Esophagus squamous epithelium (tissue), 5 donors: ENCODE measurements at places on chromosomes 16 and 17.

DNA sequence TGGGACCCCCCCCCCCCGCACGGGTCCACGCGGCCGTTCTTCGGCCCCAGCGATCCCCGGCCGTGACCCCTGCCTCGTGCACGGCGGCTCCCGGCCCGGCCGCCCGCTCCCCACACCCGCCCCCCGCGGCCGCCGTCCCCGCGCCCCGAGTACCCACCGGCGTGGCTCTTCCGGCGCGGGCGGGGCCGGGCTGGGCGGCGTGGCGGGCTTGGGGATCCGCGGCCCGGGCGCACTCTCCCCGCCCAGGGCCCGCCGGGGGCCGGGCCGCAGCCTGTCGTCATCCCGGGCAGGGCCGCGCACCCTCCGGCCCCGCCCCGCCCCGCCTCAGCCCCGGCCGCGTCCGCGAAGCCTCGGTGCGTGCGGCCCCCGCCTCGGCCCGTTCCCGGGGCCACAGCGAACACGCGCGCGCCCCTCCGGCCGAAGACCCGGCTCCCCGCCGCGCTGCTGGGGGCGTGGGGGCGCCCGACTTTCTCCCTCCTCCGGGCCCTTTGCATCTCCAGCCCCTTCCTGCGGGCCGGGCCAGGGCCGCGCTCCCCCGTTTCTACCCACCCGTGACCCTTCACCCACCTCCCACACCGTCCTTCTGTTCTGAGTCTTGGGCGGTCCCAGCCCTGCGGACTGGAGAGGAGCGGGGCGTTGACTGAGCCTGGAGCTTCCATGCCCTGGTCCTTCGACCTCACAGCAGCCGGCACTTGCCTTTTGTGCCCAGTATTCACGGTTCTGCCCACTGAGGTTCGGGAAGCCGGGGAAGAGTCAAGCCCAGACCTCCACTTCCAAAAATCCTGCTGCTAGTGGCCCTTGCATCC, 840 bp downstream of the MYO1C start:
- DNase-seq = no peak

DNA sequence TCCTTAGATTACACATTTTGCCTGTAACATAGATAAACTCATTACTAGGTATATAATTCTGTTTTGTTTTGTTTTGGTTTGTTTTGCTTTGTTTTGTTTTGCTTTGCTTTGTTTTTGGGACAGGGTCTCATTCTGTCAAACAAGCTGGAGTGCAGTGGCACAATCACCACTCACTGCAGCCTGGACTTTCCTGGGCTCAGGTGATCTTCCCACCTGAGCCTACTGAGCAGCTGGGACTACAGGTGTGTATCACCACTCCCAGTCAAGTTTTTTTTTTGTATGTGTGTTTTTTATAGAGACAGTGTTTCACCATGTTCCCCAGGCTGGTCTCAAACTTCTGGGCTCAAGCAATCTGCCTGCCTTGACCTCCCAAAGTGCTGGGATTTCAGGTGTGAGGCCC, 1.3 kb upstream of the CCL4L2 start:
- DNase-seq = no peak

DNA sequence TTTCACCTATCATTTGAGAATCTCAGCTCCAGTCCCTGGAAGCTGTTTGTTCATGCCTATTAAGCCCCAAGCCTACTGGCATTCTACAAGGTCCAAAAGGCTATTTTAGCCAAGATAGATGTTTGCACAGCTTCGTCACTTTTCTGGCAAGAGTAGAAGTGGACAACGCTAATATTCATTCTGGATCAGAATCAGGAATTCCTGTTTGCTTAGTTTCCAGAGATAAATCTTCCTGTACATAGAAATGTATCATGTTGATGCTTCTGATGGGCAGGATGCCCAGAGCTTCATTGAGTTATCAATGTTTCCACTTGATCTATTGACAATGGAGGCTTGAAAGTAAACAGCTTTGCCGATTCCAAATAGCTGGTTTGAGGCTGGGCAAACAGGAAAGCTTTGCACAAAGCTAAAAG, 260.7 kb upstream of the CA10 start:
- DNase-seq = no peak

- no peak for DNase-seq
Observed at GRCh38 chr16:10577305-10578202, 2.8 kb downstream of the EMP2 start.

DNA sequence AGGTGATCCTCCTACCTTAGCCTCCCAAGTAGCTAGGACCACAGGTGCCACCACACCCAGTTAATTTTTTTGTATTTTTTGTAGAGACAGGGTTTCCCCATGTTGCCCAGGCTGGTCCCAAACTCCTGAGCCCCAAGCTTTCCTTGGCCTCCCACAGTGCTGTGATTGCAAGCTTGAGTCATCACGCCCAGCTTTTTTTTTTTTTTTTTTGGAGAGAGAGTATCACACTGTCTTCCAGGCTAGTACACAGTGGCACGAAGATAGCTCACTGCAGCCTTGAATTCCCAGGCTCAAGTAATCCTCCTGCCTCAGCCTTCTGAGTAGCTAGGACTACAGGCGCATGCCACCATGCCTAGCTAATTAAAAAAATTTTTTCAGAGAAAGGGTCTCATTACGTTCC, 27.2 kb downstream of the HEATR9 start:
- no peak for DNase-seq
